ENCODE measurements at places on chromosomes 3 and 15.

GRCh38 chr3:154135511-154136173, 14.5 kb downstream of the ARHGEF26 start:
- no peak for DNase-seq

- no peak for DNase-seq
These were observed 10.8 kb downstream of the CMTM8 start for GRCh38 chr3:32249184-32249782.

GRCh38 chr3:38054499-38055001, 15.5 kb downstream of the DLEC1 start:
- DNase-seq = no peak

DNA sequence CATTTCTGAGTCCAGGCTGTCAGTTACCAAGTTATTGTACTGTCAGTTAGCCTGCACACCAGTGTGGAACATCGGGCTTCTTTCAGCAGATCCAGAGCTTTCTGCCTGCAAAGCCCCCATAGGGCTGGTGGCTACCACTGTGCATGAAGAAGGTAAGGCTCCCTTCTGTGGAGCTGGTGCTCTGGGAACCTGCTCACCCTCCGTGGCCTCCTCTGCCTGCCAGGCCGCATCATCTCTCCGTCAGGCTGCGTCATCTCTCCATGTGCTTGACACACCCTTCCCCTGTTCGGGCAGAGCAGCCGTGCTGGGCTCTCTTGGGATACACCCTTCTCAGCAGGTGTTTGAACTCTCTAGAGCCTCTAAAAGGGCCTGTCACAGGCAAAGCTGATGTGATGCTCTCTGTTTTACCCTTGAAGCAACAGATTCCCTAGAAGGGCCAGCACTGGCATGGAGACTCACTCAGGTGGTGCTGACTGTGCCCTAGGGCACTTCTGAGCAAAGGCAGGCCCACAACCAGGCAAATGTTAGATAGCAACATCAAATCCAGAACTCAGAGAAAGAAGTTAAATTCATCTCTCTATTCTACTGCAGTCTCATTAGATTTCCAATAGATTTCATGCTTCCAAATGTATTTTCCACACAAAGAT, 261.1 kb downstream of the EPHB1 start:
- DNase-seq = no peak

- no peak for DNase-seq
These were observed 657 bp downstream of the TLNRD1 start for GRCh38 chr15:81001152-81002008.

DNA sequence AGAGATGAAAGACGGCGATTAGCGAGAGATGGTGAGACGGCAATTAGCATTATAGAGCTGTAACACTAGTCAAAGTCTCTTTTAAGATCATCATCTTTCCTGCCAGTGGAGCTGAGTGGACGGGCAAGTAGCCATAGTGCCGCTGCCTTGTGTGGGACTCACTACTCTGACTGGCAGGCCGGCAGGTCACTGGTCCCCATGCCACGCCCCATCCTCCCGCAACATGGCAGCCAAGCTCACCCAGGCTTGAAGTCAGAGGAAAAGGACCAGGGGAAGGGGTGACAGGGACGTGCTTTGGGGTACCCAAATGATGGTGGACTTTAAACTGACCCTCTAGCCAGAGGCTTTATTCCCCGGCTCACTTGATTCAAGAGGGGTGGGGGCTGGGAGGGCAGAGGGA, 44.6 kb upstream of the COL6A5 start:
- DNase-seq = no peak

DNA sequence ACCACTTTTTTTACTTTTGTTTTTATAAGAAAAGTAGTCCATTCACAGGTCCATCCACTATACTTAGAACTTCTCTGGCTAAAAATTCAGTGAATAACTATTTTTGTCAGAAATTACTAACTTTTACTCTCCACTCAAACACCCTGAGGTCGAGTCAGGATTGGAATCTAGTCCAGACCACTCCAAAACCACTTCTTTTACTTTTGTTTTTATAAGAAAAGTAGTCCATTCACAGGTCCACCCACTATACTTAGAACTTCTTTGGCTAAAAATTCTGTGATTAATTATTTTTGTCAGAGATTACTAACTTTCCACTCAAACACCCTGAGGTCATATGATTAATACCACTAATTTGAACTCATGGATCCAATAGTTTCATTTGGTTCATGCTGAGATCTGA, 239.4 kb downstream of the RORA start:
- DNase-seq = no peak

GRCh38 chr15:23477920-23478319, 30.9 kb upstream of the GOLGA6L2 start:
- no peak for DNase-seq

- DNase-seq = no peak
These were observed 148.8 kb upstream of the ROPN1 start for GRCh38 chr3:124140746-124141145.

- no peak for DNase-seq
These were observed 12.1 kb upstream of the UBE2Q2 start for GRCh38 chr15:75830910-75831805.

DNA sequence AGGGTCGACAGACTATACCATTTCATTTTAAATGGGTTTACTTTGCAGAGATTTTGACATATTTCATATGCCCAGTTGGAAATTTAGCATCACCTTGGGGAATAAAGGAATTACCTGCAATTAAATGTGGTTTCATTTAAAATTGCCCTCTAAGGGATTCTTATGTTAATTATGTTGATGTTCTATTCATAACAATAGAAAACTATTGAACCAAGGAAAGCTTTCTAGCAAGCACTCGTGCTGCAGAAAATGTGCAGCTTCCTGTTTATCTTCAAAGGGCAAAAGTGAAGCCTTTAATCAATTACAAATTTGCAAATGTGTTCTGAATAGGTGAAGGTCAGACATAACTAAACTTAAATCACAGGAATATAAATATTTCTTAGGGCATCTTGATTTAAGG, 352.1 kb downstream of the CHST2 start:
- no peak for DNase-seq

Measured in NCI-H1417 treated with DMSO at 0.1 percent for 48 hours (cell line).